Mammary epithelial cell (primary cell): ENCODE measurements at places on chromosomes 2 and 18. TPM values are rescaled to one million over a fixed set of nuclear protein-coding genes. Genes with fewer than 3 reads are reported as not detected.

DNA sequence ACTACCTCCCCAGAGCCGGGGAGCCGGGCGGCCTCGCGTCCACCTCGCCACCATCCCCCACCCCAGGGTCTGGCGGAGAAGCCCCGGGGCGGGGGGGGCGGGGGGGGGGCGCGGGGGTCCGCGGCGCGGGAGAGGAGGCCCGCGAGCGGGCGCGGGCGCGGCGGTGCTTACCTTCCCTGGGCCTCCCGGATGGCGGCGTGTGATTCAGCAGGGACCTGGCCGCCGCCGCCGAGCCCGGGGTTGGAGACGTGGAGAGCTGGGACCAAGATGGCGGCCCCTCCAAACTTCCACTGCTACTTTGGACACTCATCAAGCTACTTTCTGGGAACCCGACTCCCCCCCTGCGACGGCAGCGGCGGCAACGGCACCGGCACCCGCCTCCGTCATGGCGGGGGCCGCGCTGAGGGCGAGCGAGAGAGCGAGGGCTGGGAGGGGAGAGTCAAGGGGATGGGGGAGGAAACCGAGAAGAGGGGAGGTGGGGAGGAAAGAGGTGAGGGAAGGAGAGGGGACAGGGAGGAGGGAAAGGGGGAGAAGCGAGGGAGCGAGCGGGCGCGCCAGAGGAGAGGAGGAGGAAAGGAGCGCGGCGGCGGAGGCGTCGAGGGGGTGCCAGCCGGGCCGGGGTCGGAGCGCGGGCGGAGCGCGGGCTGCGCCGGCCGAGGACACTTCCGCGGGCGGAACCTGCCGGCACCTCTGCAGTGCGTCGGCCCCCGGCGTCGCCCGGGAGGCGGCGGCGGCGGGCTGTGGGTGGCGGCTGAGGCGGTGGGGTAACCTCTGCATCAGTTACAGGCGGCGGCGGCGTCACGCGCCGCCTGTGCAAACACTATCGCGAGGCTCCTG lies at the start of gene TLK1:
TLK1 (minus strand) TSS at position 775 of the 837 bp plus-strand sequence; CDS start at position 310, 465 bp downstream.
- DNase-seq: peak; percentile 75

GRCh38 chr2:120110507-120110906 lies 97.6 kb downstream of the EPB41L5 start:
- DNase-seq: no peak

Gene ATG4B
- 81.0 TPM for total RNA-seq

GRCh38 chr2:177758591-177759371 lies 313.8 kb downstream of the PDE11A start:
- no peak for DNase-seq

DNA sequence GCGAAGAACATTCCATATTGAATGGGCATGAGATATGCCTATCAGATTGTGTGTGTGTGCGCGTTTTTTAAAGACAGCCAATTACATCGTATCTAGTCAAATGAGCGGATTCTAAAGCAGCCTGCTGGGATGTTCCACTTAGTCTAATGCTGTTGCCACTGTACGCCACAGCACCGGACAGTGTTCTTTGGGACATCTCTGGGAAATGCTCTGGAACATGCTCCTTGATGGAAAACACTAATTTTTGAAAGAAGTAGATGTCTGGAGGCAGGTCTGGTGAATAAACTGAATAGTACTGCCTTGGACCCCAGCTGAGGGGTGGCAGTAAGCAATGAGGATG lies 3.6 kb upstream of the TMEM150A start:
- DNase-seq: no peak
